ENCODE measurements at places on chromosomes 16 and 17.

- DNase-seq = no peak
Measured at GRCh38 chr17:43598357-43599045, 52.4 kb upstream of the ETV4 start.

- DNase-seq = no peak
Measured at GRCh38 chr17:45851873-45852272, 7.2 kb downstream of the SPPL2C start.

GRCh38 chr17:64357191-64357981 is 33.3 kb downstream of the PECAM1 start:
- no peak for DNase-seq

- DNase-seq = no peak
Measured at GRCh38 chr16:82542714-82543113, 84.1 kb upstream of the CDH13 start.

GRCh38 chr17:75428543-75429469 is 23.3 kb upstream of the GRB2 start:
- DNase-seq = no peak

DNA sequence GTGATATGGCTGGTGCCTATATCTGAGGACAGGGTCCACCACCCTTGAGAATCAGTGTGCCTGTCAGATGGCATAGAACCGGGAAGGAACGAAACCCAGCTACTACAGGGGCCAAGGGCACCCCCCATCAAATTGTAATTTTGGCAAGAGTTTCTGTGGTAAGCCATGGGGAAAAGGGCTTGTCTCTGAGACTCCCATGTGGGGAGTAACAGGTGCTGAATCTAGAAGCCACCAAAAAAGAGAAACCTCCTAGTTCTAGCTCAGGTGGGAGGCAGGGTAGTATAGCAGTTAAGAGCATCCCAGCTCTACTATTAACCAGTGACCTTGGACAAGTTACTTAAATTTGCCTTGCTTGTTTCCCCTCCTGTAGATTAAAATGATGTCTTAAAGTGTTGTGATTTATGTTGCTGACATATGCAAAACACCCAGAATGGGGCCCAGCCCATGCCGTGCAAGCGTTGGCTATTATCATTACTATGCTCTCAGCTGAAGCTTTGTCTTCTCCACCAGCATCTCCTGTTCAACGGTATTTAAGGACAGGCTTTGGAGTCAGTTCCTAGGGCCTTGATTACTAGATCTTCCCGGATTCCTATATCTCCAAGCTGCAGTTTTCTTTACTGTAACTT is 210.7 kb upstream of the NLRP1 start:
- DNase-seq = no peak

DNA sequence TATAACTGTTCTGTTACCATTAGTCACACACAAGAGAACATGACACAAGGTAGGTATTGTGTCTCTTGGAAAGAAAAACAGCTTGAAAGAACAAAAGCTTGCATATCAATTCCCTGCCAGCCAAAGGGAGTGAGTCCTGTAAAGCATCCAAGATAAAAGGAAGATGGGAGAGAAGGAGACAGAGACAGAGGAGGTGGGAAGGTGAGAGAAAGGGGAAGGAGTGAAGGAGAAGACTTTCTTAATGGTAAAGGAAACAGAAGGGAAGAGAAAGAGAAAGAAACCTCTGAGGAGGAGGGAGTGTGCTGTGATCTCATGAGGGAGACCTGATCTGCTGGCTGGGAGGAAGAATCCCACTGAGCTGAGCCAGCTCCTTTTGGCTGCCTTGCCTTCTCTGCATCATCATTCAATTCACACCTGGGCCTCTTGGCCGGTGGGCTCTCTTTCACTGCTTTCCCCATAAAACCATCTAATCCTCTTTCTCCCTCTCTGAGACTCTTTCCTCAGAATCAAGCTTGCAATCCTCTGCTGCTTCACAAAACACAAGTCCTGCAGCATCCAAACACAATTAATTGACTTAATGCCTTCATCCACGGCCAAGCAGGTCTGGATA is 271.6 kb downstream of the ABCC12 start:
- DNase-seq = no peak

DNA sequence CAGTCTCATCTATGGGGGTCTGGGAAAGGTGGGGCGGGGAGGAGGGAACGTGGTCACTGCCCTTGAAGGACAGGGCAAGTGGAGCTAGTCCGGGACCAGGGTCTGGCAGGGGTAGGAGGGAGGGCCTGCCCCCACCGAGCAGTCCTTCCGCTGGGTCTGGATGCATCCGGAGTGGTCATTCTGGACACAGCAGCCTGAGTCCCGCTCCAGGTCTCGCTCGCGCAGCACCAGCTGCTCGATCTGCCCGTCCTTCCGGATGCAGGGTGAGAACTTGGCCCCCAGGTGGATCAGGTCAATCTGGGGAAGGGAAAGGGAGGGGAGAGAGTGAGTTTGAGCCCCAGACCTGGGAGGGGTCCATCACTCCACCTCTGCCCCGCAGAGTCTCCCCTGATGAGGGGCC is 6.8 kb downstream of the AANAT start:
- no peak for DNase-seq

DNA sequence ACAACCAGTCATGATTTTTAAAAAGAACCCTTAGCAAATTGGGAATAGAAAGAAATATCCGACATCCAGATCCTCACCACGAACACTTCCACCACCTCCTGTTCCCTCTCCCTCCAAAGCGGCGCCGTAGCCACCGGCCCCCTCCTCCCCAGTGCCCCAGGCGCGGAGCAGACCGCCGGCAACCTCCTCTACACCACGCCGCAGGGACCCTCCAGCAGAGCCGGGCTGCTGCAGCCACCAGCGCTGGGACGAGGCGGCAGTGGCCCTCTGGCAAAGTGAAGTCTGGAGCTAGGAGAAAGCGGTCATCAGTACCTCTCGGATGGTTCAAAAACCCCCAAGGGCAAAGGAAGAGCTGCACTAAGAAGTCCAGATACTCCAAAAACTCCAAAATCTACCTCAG is 41.4 kb upstream of the SLFN13 start:
- DNase-seq = no peak

Measured in activated CD4-positive, alpha-beta T cell treated with anti-CD3 and anti-CD28 coated beads, Interleukin-2, amount 50 U/mL, for 4 hours (primary cell).